ENCODE measurements at places on chromosomes 5 and 9.

DNA sequence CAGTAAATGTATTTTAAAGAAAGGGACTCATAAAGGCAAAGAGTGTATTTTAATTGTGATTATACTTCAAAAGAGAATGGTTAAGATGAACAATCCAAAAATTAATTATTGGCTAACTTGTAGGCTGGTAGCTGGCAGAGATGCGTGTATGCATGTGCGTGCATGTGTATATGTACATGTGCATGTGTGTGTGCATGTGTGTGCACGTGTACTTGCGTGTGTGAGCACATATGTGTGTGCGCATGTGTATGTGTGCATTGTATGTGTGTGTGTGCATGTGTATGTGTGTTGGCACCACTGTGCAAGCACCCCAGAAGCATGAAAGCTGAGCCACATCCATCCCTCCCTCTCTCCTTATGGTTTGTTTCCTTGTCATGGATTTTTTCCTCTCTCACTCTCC is 83.0 kb upstream of the SLC1A3 start:
- no peak for DNase-seq

DNA sequence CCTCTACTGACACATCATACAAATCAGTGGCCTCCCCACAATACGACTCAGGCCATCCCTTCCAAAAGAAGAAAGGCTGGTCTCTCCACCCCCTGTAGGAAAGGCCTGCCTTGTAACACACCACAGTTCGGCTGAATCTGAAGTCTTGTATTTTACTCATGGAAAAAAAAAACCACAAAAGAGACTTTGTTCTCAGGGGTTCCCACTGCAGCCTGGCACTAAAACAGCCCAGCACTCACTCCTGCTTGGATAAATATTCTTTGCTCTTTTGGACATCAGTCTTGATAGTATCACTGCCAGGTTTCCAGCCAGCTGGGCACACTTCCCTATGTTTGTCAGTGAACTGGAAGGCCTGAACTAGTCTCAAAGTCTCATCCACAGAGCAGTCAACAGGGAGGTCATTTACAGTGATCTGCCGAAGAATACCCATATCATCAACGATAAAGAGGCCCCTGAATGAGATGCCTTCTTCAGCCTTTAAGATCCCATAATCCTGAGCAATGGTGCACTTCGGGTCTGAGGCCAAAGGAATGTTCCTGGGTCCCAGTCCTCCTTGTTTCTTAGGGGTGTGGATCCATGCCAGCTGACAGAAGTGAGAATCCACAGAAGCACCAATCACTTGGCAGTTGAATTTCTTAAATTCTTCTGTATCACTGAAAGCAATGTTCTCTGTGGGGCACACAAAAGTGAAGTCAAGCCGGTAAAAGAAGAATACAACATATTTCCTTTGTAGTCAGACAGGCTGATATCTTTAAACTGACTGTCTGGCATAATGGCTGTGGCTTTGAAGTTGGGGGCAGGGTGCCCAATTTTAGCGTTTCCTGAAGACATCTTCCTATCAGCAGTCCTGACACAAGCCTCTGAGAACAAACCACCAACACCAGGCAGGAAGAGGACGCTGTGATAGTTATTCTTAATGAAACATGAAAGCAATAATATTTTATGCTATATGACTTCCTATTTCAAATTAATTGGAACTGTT is 198.1 kb downstream of the LURAP1L start:
- DNase-seq: no peak

DNA sequence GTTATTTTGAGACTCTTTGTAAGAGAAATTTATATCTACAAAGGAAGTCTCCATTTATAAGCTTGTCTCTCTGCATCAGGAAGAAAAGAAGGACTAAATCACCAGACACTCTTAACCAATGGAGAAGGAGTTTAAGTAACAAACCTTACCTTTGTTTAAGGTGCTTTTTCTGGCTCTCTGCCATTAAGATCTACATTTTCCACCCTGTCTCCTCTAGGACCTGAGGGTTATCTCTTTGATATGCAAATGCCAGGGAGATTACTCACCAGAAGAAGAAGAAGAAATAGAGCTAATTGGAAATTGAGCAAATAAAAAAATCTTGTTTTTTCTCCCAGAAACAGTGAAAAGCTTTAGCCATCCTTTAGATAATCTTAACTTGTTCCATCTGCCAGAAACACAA is 60.9 kb downstream of the CDKN2A start:
- DNase-seq: no peak

DNA sequence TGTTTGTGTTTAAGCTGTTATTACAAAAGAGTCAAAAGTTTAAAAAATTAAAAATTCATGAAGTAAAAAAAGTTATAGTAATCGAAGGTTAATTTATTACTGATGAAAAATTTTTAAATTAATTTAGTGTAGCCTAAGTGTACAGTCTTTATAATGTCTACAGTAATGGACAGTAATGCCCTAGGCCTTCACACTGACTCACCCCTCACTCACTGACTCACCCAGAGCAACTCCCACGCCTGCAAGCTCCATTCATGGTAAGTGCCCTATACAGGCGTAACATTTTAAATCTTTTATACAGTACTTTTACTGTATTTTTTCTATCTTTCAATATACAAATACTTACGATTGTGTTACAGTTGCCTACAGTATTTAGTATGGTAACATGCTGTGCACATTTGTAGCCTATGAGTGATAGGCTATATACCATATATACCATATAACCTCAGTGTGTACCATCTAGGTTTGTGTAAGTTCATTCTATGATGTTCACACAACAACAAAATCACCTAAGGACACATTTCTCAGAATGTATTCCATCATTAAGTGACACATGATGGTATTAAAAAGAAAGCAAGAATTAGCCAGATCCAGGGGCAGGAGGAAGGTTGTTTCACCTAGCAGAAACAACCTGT is 40.1 kb downstream of the DCAF10 start:
- no peak for DNase-seq

GRCh38 chr5:135710045-135710675 is 124.3 kb upstream of the SLC25A48 start:
- DNase-seq: no peak

DNA sequence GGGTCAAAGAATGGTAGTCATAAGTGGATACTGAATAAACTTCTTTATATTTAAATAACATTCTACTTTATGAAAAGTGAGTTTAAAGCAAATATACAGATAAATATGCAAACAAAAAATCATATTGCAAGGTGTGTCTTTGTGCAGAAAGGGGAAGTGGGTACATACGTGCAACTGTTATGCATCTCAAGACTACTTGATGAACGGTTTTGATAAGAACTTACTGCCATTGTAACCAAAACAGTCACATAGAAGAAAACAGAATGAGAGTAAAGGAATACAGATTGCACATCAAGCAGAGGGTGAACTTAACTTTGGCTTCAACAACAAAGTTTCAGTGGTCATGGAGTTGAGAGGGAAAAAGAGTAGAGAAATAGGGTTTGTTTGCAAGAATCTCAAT is 9.9 kb downstream of the CAMK4 start:
- no peak for DNase-seq

- DNase-seq: no peak
These were observed 7.7 kb upstream of the ADRA1B start for GRCh38 chr5:159908591-159908940.

DNA sequence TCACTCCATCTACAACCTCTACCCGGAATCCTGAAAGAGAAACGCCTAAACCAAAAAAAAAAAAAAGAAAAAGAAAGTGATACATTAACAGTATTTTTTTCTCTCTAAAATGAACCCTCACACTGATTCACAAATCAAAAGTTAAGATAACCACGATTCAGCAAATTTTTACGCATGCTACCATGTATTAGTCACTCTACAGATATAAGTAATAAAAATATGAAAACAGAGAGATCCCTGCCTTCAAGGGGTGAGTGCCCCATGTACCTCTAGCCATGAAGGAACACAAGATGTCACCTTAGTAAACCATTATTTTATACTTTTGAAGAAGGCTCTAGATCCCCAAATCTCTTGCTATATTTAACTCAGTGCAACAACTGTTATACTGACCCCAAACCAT is 33.4 kb downstream of the CEMIP2 start:
- DNase-seq: no peak

DNA sequence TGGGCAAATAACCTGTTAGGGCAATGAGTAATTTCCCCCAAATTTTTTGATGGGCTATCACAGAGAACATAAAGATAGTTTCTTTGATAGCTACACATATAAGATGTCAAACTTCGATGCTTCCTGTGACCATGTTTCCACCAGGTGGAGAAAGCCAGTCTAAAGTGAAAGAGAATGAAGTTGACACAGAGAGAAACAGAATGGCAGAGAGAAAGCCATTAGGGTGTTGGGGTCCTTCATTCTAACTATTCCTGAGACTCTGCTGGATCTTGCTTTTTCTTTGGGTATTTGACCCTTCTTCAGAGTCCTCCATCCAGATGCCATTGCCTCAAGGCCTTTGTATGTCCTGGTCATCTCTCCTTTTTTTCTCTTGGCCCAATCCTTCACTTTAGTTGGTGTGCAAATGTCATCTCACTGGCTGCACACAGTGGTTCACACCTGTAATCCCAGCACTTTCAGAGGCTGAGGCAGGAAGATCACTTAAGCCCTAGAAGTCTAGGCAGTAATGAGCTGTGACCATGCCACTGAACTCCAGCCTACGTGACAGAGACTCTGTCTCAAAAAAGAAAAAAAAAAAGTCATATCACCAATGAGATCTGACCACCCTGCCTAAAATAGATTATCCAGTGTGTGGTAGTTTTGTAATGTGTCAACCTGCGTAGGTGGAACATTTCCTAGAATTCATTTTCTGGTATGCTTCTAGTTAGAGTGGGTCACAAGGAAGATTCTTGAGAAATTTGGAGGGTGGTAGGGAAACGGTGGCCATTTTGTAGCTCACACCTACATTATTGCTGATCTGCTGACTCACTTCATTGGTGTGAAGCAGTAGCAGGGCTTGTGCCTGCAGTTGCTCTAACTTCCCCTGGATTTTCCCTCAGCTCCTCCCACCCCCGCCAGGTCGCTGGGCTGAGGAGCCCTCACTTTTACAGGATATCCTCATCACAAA is 20.8 kb upstream of the KIF2A start:
- no peak for DNase-seq

DNA sequence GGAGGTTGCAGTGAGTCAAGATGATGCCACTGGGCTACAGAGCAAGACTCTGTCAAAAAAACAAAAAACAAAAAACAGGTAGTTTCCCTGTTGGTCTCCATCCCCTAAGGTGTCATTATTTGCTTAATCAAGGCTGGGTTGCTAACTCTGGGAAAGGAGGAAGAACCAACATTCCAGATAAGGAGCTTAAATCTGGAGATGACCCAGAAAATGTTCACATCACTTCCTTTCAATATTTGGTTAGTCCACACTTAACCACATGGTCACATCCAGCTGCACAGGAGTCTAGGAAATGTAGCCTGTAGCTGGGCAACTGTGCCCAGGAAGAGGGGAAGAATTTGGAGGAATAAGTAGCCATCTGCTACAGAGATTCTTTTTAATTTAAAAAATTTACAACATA is 25.9 kb upstream of the MEGF9 start:
- DNase-seq: no peak

- DNase-seq: no peak
These were observed 8.2 kb downstream of the TLX3 start for GRCh38 chr5:171317230-171317629.

DNA sequence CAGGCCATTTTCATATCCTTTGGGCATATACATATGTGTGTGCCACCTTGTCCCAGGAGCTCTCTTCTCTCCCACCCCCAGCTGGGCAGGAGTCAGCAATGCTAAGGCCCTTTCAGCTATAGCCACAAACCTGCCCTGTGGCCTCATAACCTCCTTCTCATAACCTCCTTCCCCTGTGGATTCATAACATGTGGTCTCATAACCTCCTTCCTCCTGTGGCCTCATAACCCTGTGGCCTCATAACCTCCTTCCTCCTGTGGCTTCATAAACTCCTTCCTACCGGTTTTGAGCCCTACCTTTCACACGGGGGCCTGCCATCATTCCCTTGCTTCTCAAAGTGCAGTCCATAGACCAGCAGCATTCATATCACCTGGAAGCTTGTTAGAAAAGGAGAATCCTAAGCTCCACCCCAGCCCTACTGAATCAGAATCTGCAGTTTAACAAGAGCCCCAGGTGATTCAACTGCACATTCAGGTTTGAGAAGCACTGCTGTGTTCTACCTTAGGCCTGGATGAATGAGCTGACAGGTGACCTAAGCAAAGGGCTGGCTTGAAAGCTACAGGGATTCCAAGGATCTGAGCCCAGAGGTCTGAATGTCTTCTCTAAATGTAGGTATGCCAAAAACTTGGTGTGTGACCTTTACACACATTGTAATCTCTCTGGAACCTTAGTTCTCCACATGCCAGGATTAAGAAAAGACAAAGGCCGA is 41.9 kb upstream of the PLPP6 start:
- no peak for DNase-seq

DNA sequence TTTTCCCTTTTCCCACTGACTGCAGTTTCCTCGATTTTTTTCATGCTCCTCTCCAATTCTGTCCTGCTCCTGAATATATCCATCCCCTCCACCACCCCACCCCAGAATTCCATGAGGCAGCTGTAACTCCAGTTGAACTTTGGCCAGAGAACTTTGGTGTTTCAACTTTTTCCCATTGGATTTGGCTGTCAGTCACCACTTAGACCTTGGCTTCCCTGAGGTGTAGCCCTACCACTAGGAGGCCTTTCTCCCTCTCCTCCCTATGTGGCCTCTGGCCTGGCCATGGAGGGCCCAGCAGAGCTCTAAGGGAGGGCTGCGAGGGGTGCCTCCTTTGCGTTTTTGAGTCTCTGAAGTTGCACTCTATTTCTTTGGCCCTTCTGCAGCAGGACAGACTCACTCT is 261.3 kb downstream of the PIK3R1 start:
- DNase-seq: no peak

GRCh38 chr9:131464354-131465000 is 38.2 kb upstream of the POMT1 start:
- DNase-seq: no peak

DNA sequence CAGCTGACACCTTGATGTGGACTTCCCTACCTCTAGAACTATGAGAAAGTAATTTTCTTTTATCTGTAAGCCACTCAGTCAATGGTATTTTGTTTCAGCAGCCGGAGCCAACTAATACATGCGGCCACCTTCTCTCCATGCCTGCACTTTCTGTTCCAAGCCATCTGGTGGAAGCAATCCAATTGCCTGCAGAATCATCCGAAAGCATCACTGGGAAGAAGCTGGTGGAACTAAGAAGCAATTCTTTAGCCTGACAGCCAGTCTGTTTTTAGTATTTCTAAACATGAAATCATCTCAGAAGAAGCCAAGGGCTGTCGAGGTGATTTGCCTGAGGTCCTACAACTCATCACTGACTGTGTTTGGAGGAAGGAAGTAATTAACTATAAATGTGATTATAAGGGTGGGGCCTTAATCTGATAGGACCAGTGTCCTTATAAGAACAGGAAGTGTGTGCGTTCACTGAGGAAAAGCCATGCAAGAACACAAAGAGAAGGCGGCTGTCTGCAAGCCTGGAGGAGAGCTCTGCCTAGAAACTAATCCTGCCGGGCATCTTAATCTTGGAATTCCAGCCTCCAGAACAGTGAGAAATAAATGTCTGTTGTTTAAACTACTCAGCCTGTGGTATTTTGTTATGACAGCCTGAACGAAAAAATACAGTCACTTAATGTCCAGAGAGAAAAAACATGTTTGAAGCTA is 49.1 kb downstream of the NXNL2 start:
- DNase-seq: no peak

GRCh38 chr9:18296702-18297055 is 177.3 kb upstream of the ADAMTSL1 start:
- DNase-seq: no peak
